ENCODE measurements at places on chromosomes 1 and 21. TPM values are rescaled to one million over a fixed set of nuclear protein-coding genes. Genes with fewer than 3 reads are reported as not detected.

GRCh38 chr1:31744165-31744888 lies 19.8 kb downstream of the ADGRB2 start:
- no peaks in the 10 kb centered on the region for H3K27me3 ChIP-seq
- H3K27ac ChIP-seq: no peak overlapping the region
- H3K36me3 ChIP-seq: no peaks in the 10 kb centered on the region
- no peak for DNase-seq
- peaks cover 30% of the 10 kb centered on the region for H3K4me1 ChIP-seq

GRCh38 chr1:171653796-171654195 lies 1.3 kb upstream of the MYOC start:
- no peak overlapping the region for H3K4me3 ChIP-seq
- no peak for DNase-seq
- H3K27ac ChIP-seq: no peak overlapping the region
- H3K36me3 ChIP-seq: no peaks in the 10 kb centered on the region
- H3K4me1 ChIP-seq: peaks cover 17% of the 10 kb centered on the region

The TMED5 gene
- 38.3 TPM for total RNA-seq

The DPH5 gene
- total RNA-seq: 72.1 TPM

The B4GALT3 gene
- total RNA-seq: 53.2 TPM

GRCh38 chr1:193321242-193321840 lies 134.9 kb upstream of the B3GALT2 start:
- no peaks in the 10 kb centered on the region for H3K27me3 ChIP-seq
- H3K4me3 ChIP-seq: no peak overlapping the region
- H3K36me3 ChIP-seq: peaks cover 6% of the 10 kb centered on the region
- H3K27ac ChIP-seq: no peak overlapping the region
- DNase-seq: no peak

- H3K27me3 ChIP-seq: peaks cover 69% of the 10 kb centered on the region
- no peak overlapping the region for H3K27ac ChIP-seq
- peaks cover 22% of the 10 kb centered on the region for H3K4me1 ChIP-seq
- no peaks in the 10 kb centered on the region for H3K36me3 ChIP-seq
- DNase-seq: no peak
- H3K4me3 ChIP-seq: no peak overlapping the region
Measured at GRCh38 chr21:32410291-32410690, 2.2 kb upstream of the EVA1C start.

DNA sequence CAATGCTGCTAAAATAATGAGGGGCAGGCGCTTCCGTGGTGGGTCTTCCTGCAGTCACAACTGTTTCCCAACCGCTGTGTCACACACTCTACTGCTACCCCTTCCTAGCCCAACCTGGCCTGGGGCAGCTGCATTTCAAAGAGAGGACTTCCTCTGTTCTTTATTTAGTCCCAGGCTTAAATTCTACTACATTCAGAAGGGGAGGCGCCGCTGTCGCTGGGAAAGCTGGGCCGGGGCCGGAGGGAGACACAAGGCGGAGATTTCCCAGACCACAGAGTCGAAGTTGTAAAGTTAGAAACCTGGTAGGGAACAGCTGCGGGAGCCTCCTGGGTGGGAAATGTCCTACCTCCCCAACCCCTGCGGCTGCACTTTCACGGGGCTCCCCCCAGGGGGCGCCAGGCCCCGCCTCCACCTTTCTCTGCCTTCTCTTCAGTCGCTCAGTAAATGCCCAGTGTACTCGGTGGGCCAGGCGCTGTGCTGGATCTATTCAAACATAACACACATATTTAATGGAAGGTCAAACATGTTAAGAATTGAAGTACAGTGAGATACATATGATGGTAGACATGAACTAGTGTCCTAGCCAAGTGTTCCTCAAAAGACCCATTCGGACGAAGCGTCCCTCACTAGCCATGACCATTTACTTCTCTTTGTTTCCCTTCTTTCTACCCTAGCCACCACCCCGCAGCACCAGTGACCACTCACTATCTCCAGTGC lies 23.1 kb downstream of the DYRK3 start:
- peaks cover 43% of the 10 kb centered on the region for H3K27me3 ChIP-seq
- no peak overlapping the region for H3K4me3 ChIP-seq
- no peak overlapping the region for H3K27ac ChIP-seq
- peaks cover 28% of the 10 kb centered on the region for H3K4me1 ChIP-seq
- peak; percentile 37 for DNase-seq

The SPRR2F gene
- not detected for total RNA-seq

DNA sequence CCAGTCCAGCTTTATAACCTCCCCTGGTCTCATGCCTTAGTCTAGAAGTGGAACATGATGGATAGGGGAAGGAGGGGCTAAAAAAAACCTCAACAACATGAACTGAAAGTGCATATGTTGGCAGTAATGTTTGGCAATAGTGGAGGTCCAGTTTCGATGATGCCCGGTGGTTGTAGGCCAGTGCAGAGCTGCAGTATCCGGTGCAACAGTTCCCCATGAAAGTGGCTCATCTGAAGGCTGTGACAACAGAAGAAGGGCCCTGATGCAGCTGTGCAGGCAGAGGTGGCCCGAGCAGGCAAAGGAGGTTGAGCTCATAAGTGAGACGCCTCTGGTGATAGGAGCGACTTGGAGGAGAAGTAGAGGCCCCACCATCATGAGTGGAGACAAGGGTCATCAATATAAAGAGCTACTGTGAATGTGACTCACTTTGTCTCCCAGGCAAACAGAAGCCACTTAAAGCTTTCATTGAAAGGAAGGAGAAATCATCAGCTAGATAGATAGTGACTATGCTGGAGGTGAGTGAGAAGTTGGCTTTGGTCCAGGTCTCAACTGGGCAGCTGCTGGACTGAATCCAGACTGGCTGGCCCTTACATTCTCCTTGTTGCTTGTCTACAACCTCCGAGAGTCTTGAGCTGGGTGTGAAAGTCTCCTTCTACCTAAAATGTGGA lies 10.2 kb upstream of the CREG1 start:
- no peak overlapping the region for H3K27ac ChIP-seq
- no peak for DNase-seq
- peaks cover 18% of the 10 kb centered on the region for H3K4me1 ChIP-seq
- H3K4me3 ChIP-seq: no peak overlapping the region

DNA sequence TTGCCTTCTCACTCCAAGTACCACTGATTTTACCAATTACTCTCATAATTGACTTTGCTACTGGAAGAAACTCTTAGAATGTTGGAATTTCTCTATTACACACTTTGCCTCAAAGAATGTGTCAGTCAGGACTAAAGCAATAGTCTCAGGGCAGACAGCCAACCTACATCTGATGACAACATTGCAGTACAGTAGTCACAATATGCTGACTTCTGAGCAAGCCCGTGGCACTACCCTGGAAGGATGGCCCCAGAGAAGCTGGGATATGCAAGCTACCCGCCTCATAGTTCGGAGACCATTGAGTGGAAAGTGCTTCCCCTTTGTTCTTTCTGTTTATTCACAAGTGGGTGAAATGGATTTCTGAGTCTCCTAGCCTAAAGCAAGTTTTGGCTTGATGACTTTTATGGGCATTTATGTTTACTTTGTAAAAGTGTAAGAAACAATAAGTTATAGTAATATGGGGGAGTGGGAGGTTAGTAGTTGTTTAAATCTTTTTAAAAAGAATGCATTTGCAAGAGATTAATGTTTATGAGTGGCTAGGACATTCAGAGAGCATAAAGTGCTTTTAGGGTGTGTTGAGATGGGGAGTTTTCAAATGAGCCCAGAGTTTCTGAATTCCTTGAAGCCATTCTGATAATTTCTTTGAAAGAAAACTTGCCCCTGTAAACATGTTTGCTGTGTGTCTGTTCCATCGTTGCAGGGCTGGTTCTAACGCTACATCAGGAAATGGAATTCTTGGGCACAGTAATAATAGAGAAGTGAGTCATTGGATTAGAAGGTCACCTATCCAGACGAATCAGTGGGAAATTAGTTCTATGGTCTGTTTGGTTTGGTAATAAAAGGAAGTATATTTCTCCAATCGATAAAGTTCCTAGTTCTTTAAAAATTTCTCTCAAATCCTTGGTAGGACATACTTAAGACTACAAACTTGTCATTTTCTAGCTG lies 63.8 kb downstream of the LMO4 start:
- peaks cover 9% of the 10 kb centered on the region for H3K36me3 ChIP-seq
- H3K27me3 ChIP-seq: no peaks in the 10 kb centered on the region
- H3K4me3 ChIP-seq: no peak overlapping the region
- peaks cover 7% of the 10 kb centered on the region for H3K4me1 ChIP-seq

The NTMT2 gene
- not detected for total RNA-seq

The EMC1 gene
- total RNA-seq: 57.2 TPM

- no peak overlapping the region for H3K27ac ChIP-seq
- no peak overlapping the region for H3K4me3 ChIP-seq
- no peaks in the 10 kb centered on the region for H3K27me3 ChIP-seq
- peaks cover 5% of the 10 kb centered on the region for H3K4me1 ChIP-seq
- no peaks in the 10 kb centered on the region for H3K36me3 ChIP-seq
Measured at GRCh38 chr21:36185523-36185922, 28.9 kb downstream of the DOP1B start.

All from neural crest cell (in vitro differentiated cells).